GM12865 (cell line): ENCODE measurements at places on chromosomes 13 and 19.

DNA sequence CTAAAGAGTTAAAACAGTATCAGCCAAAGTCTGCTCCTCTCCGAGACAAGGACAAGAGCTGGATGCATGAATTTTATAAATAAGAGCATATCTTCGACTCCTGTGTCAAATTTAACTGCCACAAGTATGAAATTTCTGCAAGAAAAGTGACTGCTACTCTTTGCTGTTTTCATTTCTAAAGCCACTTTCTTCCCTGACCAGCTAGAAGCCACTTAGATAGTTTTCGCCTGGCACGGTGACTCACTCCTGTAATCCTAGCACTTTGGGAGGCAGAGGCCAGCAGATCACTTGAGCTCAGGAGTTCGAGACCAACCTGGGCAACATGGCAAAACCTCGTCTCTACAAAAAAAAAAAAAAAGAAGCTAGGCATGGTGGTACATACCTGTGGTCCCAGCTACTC lies 61.3 kb downstream of the ENOX1 start:
- DNase-seq, result no peak

GRCh38 chr13:84479656-84480055 lies 597.4 kb upstream of the SLITRK1 start:
- no peak for DNase-seq

DNA sequence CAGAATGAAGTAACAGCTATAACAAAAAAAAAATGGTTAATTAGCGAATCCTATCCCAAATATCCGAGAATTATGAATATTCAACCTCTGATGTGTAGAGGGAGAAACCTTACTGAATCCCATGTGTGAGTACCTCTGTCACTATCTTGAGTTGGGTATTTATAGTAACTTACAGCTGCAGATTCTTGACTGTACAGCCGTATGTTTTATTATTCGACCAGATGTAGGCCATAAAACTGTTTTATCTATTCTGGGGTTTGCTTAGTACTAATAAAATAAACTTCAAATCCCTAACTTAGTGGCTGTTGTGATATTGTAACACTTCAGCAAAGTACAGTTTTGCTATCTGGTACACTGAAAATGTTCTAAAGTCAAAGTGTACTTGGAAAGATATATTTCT lies 120.0 kb downstream of the EFNB2 start:
- no peak for DNase-seq

GRCh38 chr13:91238036-91238435 lies 109.5 kb upstream of the MIR17HG start:
- peak; percentile 25 for DNase-seq

GRCh38 chr13:51308781-51309180 lies 30.7 kb upstream of the SERPINE3 start:
- DNase-seq, result no peak

DNA sequence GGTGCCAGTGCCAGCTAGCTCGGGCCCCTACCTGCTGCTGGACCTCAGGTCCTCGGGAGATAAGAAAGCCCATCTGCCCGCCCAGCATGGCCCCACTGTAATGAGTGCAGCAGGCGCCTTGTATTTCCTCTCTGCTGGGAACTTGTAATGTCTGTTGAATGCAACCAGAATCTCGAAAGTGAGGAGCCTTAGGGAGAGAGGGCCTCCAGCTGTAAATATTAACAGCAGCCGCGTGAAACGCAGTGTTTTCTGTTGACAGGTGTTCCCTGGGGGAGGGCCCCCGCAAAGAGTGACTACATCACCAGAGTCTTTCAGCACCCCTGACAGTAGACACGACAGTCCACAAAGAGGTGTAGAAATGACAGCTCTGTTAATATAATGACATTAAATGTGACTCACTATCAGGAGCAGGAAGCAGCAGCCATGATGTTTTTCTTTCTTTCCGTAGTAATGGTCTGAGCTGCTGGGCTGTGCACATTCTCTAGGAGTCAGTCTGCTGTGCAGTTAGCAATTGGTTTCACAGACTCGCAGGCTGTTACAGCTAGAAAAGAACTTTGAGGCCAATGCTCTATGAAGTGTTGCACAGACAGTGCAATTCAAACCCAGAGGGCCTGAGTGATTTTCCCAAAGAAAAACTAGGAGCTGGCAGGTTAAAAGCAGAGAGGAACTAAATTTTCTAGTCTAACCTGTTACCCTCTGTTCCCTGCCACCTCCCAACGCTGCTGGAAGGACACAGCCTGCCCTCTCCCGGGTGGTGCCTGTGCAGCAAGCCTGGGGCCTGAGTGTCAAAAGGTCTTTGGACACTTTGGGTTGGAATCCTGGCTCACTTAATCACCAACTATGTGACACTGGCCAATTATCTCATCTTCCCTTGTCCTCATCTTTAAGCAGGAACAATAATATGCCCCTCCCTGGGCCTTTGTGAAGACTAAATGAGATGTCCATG lies 58.6 kb upstream of the WASF3 start:
- DNase-seq, result no peak

GRCh38 chr13:74158571-74159352 lies 24.6 kb upstream of the KLF12 start:
- no peak for DNase-seq

GRCh38 chr13:98977568-98978265 lies at the start of gene DOCK9:
TSS of gene DOCK9 (minus strand) at chr13:98978064. CDS start at chr13:98977909, 155 bp downstream.
- no peak for DNase-seq

DNA sequence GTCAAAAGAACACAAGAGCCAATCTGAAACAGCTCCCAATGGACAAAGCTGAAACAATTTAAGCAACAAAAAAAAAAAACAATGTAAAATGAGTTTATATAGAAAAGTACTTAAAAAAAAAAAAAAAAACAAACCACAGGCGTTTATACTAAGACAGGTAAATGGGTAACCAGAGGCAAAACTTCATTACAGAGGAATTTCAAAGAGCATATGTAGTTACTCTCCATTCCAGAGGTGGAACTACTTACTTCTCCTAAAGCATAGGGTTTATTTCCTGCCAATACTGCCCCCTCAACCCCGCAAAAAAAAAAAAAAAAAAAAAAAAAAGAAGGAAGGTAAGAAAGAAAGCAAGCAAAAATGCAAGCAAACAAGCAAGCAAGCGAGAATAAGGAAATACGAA lies 132.9 kb downstream of the LIG4 start:
- DNase-seq, result no peak

DNA sequence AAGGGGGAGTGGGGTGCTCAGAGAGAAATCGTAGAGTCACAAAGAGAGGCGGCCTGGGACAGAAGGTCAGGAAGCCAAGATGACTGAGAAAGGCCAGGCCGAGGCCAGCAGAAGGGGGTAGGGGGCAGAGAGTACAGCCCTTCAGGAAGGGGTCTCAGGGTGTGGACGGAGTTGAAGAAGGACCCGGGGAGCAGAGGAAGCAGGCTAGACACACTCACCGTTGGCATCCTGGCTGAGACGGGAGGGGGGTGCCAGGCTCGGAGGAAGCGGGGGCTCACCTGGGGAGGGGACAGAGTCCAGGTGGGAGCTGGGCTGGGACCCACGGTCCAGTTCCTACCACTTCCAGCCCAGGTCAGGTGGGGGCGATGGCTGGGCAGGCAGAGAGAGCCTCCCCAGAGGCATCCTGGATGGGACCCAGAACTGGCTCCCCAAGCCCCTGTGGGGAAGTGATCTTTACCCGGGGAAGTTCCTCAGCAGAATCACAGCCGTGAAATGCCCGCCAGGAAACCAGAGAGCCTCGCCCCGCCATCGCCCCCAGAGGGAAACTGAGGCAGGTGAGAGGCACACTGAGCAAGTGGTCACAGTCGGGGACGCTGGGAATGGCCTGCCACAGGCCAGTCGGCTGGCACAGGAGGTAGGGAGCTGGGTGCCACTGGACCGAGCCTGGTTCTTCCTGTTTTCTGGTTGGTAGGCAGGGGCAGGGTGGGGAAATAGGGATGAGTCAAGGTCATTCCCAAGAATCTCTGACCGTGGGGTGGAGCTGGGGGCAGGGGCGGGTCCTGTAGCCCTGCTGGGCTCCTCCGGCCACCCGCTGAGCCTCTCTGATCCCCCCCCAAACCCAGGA lies 1.4 kb downstream of the MATK start:
- DNase-seq, result no peak

DNA sequence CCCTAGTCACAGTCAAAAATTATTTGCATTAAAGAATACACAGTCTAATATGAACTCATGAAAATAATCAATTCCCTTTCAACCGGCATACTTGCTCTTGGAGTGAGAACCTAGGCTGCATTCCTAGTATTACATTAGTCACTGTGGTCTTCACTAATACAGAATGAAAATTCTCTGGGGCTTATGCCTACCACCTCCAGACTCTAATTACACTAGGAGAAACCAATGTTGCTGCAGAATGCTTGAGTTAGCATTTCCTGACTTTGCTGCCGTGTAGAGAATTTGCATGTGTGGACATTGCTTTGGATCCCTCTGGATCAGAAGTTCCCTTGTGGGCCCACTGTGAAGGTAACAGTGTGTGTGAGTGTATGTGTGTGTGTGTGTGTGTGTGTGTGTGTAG lies 87.8 kb downstream of the CCNA1 start:
- no peak for DNase-seq

DNA sequence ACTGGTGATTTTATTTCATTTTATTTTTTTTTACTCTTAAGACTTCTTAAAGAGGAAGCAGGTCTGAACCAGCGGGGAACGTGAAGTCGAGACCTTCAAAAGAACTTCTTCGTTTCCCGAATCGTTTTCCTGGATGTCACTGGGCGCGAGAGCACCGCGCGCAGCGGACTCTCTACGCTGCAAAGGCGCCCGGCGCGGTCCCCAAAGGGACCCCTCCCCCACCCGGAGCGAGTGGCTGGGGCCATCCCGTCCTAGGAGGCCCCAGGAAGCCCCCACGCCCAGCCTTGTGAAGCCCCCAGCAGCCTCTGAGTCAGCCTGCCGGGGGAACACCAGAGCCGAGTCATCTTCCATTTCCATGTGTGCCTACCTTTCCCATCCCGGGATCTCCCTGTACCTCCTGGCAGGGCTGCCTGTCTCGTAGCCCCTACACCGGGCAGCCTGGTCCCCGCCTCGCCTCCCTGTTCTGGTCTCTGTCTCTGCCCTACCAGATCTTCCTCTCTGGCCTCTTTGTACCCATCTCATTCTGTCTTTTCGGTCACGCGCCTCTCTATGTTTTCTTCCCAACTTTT lies 608 bp downstream of the CD70 start:
- peak; percentile 68 for DNase-seq

DNA sequence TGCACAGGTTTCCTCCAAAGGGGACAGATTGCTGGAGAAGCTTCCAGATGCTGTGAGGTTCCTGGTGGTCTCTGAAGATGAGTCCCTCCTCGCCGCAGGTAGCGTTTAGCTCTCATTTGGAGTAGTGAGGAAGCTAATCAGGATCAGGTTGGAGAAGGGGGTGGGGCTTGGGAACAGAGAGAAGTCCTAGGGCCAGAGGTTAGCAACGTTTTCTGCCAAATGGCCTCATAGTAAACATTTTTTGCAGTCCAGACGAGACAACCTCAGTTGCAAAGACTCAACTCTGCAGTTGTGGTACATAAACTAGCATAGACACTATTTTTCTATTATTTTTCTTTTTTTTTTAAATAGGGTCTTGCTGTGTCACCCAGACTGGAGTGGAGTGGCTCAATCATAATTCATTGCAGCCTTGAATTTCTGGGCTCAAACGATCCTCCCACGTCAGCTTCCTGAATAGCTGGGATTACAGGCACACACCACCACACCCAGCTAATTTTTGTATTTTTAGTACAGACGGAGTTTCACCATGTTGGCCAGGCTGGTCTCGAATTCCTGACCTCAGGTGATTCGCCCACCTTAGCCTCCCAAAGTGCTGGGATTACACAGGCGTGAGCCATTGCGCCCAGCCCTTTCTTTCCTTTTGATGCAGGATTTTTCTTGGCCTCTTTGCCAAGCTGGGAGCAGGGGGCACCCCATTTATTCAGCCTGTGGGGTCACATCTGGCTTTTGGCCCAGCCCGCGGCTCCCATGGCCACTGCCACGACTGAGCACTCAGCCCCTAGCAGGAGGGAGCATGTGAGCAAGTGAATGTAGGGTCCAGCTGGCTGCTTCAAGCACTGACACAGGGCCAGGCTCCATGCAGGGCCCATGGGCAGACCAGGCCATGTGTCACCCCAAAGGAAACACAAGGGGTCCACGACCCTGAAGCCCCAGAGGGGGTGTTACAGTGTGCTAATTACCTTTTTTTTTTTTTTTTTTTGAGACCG lies 34.4 kb upstream of the SIN3B start:
- DNase-seq, result no peak

DNA sequence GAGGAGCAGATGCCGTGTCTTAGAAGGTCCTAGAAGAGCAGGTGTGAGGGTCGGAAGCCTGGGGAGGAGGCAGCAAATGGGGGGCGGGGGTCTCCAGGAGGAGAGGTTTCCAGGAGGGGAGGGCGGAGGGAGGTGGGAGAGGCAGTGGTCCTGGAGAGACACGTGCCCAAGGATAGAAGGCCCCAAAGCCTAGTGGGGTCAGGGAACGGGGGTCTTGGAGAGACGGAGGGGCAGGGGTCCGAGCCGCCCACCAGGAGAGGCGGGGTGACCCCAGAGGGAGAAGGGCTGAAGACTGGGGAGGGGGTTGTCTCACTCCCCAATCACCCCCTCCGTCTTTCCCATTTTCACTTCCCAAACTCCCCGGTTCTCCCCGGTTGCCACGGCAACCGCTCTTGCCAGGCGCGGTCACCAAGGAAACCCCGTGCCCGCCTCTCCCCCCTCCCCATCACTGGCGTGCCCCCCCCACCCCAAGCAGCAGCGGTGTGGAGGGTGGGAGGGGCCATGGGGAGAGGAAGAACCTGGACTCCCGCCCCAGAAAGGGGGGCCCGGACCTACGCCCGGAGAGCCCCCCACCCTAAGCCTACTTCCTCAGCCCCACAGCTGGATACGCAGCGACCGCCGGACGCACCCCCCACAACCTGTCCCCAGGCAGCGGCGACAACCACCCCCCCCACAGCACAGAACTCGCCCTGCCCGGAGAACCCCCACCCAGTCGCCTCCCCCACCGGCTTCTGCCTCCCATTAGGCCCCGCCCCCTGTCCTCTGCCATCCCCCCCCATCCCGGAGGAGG lies 988 bp downstream of the LRRC4B start:
- no peak for DNase-seq

DNA sequence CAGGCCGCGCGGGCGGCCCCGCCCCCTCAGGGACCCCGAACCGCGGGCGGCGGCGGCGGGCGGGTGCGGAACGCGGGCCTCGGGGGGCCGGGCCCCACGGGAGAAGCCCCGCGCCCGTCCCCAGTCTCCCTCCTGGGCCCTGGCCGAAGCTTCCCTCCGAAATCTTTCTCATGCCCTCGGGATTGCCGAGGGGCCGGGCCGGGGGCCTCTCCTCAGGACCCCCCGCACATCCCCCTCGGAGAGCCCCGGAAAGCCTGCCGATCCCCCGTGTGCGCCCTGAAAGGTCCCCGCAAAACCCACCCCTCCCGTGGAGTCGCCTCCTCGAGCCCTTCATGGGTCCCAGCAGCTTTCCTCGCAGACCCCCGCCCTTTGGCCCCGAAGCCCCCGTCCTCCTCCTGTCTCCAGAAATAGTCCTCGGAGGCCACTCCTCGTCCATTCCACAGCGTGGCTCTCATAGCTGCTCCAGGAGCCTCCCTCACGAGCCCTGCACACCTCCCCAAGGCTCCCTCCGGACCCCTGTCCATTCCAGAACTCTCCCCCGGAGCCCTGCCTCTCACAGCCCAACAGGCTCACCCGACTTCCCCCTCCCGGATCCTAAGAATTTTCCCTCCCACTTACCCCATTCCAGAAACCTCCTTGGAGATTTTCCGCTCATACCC lies 555 bp downstream of the SAMD4B start:
- no peak for DNase-seq
